ENCODE measurements at places on chromosomes 13 and 19. TPM values are rescaled to one million over a fixed set of nuclear protein-coding genes. Genes with fewer than 3 reads are reported as not detected.

The CD70 gene
- not detected for total RNA-seq

GRCh38 chr19:55486043-55486970 lies 1.3 kb downstream of the NAT14 start:
- DNase-seq: no peak

DNA sequence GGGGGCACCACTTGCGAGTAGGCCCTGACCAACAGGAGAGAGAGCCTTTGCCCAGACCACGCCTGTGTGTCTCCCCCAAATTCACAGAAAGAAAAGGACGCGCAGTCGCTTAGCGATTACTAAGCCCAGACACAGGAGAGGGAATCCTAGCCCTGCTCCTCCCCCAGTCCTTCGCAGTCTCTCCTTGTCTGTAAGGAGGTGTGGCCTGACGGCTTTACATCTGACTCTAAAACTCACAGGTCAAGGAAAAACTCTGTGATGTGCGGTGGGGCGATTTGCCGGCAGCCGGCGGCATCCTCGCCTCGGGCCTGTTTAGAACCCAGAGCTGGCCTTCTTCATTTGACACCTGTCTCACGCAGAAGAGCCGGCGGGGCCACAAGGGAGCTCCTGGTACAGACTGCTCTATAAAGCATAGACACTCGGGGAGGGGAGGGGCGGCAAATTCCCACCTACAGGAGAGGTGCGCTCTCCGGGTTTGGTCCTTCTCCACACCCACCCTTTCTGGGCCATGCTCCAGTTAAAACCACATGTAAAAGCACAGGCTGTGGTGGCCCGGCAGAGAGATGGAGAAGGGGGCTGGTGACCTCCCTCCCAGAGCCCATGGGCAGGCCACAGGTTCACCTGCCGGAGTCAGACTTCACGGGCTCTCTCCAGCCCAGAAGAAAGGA lies 17.8 kb downstream of the GPR12 start:
- no peak for DNase-seq

GRCh38 chr13:61286148-61286745 lies 129.4 kb downstream of the PCDH20 start:
- no peak for DNase-seq

DNA sequence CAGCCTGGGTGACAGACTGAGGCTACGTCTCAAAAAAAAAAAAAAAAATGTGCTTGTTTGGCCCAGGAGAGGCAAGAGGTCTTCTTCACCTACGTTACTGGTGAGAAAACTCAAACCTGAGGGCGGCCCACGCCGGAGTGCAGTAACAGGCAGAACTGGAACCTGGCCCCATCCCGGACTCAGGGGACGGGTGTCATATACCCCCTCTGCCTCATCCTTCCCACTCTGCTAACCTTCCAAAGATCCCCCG lies 414 bp upstream of the ADAT3 start:
- no peak for DNase-seq

DNA sequence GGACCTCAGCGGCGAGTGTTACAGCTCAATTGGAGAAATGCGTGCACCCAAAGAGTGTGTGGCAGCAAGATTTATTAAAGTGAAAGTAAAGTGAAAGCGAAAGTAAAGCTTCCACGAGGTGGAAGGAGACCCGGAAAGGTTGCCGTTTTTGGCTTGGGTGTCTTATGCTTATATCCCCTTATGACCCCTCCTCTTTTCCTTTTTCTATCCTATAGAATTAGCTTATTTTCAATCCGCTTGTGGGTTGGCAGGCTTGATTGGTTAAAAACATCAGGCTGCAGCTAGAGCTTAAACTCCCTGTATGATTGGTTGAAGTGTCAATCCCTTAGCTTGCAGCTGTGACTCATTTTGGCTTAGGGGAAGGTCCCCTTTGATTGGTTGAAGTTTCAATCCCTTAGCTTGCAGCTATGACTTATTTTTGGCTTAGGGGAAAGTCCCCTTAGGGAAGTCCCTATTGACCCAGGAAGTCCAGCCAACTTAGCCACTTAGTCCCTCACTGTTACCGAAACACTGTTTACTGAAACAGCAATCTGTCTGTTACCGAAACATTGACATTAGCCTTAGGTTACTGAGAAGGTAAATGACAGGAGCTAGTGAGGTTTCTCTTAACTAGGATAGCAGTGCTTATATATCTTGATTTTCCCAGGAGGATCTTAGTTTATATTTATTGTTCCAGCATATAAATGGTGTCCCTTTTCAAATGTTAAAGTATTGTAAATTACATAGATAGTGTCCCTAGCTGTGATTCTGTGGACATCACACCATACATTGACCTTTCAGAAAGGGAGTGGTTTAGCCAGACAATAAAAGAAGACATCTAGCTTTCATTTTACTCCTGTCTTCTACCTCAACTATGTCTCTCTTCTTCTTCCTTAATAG lies 575.8 kb downstream of the DACH1 start:
- no peak for DNase-seq

The KLF2 gene
- total RNA-seq: 107 TPM
